ENCODE measurements at places on chromosomes 4 and X. TPM values are rescaled to one million over a fixed set of nuclear protein-coding genes. Genes with fewer than 3 reads are reported as not detected.

PNMA6A gene
- 0.91 TPM for polyA plus RNA-seq

DNA sequence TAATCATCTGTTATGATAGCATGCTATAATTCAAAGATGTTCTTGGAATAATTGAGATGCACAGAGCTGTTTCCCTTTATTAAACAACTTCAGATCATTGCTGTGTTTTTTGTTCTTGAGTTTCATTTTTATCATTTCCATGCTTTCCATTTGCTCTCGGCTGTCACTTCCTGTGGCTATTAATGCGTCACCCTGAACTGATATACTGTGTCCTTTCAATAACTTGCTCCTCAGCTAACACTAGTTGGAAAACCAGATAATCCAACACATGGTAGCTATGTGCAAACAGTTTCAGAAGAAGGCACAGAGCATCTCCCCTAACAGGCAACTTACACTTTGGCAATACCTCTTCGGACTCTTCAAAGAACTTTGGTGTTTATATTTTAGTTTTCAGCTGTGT is 376.0 kb downstream of the GBA3 start:
- no peak for DNase-seq

- DNase-seq, result peak; percentile 92
Observed at GRCh38 chr4:158121161-158121579, 51.7 kb downstream of the GASK1B start.

DNA sequence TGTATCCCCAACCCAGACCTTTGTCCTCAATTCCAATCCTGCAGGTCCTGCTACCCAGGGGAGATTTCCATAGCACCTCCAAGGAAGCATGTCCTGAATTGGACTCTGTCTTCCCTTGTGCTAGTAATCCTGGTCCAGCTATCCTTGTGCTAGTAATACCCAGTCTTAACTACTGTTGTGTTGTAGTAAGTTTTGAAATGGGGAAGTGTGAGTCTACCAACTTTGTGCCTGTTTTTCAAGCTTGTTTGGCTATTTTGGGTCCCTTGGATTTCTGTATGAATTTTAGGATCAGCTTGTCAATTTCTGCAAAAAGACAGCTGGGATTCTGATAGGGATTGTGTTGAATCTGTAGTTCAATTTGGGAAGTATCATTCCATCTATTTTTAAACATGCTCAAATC is 51.4 kb downstream of the CD99L2 start:
- no peak for DNase-seq

- DNase-seq, result no peak
Observed at GRCh38 chr4:7026107-7026506, 17.1 kb upstream of the TADA2B start.

NOX1 gene
- polyA plus RNA-seq, result 0.23 TPM

TBX22 gene
- 0.11 TPM for polyA plus RNA-seq

All from muscle of back (tissue), 13 donors.